ENCODE measurements at places on chromosomes 3 and 15. TPM values are rescaled to one million over a fixed set of nuclear protein-coding genes. Genes with fewer than 3 reads are reported as not detected.

GOLGA8M gene
- total RNA-seq: not detected

CKMT1B gene
- 3.8 TPM for total RNA-seq

ASB14 gene
- not detected for total RNA-seq

PLA2G4F gene
- not detected for total RNA-seq

CELSR3 gene
- 8.4 TPM for total RNA-seq

SCN11A gene
- total RNA-seq: 0.22 TPM

DISP2 gene
- total RNA-seq: 0.25 TPM

LXN gene
- total RNA-seq: 5.5 TPM

NANOGP8 gene
- total RNA-seq: not detected

CKMT1A gene
- 6.1 TPM for total RNA-seq

CMTM7 gene
- total RNA-seq: 19.0 TPM

CRELD1 gene
- total RNA-seq: 20.9 TPM

GOLGA6A gene
- 0.13 TPM for total RNA-seq

GBE1 gene
- 24.4 TPM for total RNA-seq

ROBO2 gene
- total RNA-seq: 4.8 TPM

DZIP1L gene
- total RNA-seq: not detected

- DNase-seq: no peak
Measured at GRCh38 chr3:22414239-22414638, 663.2 kb upstream of the ZNF385D start.

GRCh38 chr15:57224664-57225063 lies 151.6 kb upstream of the CGNL1 start:
- DNase-seq: no peak

DNA sequence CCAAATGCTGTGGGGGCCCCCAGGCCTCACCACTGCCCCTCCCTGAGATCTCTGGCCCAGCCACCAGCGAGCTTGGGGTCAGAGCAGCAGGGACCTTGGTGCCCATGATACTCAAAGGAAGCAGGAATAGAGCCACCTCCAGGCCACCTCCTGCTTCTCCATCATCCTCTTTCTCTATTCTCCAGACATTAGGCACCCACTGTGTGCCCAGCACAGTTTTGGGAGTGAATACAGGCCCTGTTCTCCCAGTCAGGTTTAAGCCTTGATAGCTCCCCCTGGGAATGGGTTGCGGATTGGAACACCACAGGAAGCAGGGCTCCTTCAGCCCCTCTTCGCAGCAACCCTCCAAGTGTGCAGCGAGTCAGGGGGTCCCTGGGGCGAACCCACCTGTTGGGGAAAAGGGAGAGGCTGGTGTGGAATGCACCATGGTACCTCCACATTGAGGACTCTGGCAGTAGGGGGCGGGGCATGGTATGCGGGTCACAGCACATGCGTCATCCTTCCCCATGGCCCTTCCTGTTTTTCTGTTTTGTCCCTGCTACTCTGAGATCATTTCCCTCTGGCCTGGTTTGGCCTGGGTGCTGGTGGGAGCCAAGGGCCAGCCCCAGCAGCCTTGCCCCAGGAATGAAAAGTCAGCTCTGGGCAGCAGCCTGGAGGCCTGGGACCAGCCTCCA lies 14.2 kb upstream of the SEMA3B start:
- no peak for DNase-seq

GRCh38 chr15:23013681-23014080 lies 25.7 kb downstream of the TUBGCP5 start:
- DNase-seq: no peak

- no peak for DNase-seq
Measured at GRCh38 chr3:148763156-148763680, 64.4 kb upstream of the CPB1 start.

- DNase-seq: no peak
Measured at GRCh38 chr15:42062284-42062806, 32.0 kb downstream of the PLA2G4D start.

GRCh38 chr3:168678730-168679129 lies 583.0 kb upstream of the GOLIM4 start:
- DNase-seq: no peak

GRCh38 chr15:41435037-41435786 lies 18.3 kb downstream of the RTF1 start:
- no peak for DNase-seq

DNA sequence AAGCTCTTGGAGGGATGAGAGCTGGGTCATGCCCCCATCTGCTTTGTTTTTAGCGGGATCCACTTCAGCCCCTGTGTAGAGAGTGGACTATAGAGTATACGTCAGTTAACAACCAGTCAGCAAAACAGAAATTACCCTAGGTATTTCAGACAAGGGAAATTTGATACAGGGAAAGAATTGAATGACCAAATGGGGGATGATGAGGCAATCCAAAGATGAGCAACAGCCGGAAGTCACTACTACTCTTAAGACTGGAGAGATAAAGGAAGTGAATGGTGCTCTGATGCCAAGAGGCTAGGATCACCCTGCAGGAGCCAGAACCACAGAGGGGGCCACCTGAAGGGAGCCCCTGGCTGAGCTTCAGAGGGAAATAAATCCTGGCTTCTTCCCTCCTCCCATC lies 1.7 kb upstream of the GPR62 start:
- DNase-seq: no peak

GRCh38 chr3:148366743-148367410 lies 330.8 kb upstream of the AGTR1 start:
- no peak for DNase-seq

DNA sequence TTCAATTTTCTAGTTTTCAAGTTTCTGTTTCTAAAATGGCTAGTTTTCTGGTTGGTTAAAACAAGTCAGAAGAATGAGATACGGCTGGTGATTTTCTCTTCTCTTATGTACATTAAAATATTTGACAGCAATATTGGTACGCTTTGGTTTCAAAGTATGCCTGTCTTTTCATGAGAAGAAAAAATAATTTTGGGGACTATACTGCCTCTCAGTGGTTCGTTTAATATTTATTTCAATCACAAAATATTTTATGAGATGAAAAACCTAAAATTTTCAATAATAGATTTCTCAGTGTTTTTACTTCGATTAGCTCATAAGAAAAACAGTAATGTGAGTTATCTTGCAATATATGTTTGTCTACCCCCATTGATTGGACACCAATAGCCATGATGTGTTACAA lies 72.8 kb upstream of the AADACL2 start:
- DNase-seq: no peak

DNA sequence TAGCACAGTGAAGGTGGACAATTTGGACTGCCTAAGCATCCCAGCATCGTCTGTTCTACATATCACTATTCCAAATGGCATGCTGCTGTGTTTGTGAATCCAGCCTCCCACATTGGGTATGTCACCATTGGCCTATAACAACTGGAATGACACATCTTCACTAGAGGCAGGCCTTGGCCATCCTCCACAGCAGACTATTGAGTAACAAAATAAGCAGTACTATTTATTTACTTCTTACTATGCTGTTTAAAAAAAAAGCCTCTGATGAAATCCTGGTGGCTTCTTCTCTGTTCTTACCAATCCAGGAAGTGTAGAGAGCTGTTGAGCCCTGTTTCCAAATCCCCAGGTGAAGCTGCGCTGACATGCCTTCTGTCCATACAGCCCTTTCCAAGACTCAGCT lies 30.6 kb upstream of the CERS3 start:
- DNase-seq: no peak

DNA sequence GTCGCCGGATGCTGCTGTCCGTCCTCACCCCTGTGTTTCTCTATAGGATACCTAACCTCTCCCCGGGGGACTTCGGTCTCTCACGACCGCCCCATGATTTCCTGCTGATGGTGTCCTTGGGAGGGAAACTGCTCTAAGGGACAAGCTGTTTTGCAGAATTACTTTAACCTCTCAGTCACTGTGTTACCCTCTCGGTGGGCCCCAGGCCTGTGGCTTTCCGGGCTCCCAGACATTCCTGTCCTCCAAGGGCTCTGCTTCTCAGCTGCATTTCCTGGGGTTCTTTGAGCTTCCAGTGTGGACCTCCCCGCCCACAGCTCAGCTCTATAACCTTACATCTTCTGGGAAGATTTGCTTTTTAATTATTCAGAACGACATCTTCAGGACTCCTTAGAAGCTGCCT lies 40.9 kb downstream of the CHST2 start:
- no peak for DNase-seq

GRCh38 chr3:190983875-190984274 lies 121.4 kb upstream of the GMNC start:
- DNase-seq: peak; percentile 7

- no peak for DNase-seq
Measured at GRCh38 chr3:183725387-183725786, 27.8 kb downstream of the YEATS2 start.

GRCh38 chr3:10632125-10632524 lies 126.7 kb upstream of the ATP2B2 start:
- DNase-seq: no peak

- no peak for DNase-seq
Measured at GRCh38 chr3:162879021-162879562, 1382.5 kb downstream of the OTOL1 start.

DNA sequence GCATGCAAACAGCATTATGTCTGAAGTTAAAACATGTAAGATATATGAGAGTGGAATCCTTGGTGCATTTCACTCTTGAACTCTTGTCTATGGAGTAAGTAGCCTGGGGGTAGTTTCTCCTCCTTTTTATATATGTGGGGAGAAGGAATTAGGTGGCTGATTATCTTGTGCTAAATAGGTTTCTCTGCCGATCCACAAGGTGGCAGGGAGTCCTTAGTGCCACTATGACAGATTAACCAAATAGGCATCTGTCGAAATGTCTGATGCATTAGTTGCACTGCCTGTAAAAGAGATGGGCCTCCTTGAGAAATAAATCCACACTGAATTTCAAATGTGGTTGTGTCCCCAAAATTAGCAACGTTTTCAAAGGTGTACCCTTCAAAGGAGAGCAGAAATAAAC lies 170.1 kb downstream of the CNTN4 start:
- no peak for DNase-seq

- no peak for DNase-seq
Measured at GRCh38 chr3:100465892-100466777, 26.3 kb upstream of the TMEM45A start.

DNA sequence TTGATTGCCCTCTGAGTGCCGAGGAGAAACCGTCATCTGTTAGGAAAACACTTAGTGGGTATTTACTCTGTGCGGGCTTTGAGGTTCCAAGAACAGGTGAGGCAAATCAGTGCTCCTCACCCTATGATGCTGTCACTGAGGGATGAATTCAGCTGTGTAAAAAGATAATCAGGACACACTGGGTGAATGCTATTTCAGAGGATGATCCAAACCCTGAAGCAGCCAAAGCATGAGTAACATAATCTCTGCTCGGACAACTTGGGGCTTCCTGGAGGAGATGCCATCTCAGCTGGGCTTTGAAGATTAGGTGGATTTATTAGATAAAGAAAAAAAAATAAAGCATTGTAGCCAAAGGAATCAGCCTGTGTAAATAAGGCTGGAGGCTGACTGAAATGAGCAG lies 10.5 kb upstream of the GADL1 start:
- no peak for DNase-seq

DNA sequence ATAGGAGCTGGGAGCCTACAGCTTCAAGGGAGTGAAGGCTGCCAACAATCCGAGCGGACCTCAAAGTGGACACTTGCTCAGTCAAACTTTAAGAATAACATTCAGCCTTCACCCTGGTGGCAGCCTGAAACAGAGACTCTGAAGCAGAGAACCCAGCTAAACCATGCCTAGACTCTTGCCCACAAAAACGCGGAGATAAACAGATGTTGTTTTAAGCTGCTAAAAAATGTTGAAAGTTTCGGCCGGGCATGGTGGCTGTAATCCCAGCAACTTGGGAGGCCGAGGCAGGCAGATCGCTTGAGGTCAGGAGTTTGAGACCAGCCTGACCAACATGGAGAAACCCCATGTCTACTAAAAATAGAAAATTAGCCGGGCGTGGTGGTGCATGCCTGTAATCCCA lies 29.8 kb upstream of the TRIM59 start:
- DNase-seq: no peak

GRCh38 chr3:114450008-114450596 lies 156.3 kb downstream of the TIGIT start:
- peak; percentile 54 for DNase-seq

- DNase-seq: no peak
Measured at GRCh38 chr3:176787506-176787905, 409.8 kb downstream of the TBL1XR1 start.

DNA sequence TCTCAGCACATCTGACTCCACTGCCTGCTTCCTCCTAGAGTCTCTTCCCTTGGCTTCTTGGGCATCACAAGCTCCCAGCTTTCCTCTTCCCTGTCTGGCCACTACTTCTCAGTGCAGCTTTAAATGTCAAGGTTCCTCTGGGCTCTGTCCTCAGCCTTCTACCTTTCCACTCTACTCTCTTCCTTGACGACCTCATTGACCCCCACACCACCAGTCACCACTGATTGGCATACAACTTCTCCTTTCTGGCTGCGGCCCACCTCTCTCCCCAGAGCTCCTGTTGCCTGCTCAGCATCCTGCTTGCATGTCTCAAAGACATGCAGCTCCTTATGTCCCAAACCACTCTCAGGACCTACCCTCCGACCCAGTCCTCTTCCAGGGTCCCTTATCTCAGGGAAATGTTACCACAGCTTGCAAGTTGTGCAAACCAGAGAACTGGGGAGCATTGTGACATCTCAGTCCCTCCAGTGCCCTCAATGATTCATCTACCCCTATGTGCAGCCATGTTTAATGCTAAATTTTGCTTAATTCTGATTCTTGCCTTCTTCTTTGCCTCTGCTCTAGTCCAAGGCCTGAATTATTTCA lies 49.9 kb downstream of the TRPM1 start:
- no peak for DNase-seq

DNA sequence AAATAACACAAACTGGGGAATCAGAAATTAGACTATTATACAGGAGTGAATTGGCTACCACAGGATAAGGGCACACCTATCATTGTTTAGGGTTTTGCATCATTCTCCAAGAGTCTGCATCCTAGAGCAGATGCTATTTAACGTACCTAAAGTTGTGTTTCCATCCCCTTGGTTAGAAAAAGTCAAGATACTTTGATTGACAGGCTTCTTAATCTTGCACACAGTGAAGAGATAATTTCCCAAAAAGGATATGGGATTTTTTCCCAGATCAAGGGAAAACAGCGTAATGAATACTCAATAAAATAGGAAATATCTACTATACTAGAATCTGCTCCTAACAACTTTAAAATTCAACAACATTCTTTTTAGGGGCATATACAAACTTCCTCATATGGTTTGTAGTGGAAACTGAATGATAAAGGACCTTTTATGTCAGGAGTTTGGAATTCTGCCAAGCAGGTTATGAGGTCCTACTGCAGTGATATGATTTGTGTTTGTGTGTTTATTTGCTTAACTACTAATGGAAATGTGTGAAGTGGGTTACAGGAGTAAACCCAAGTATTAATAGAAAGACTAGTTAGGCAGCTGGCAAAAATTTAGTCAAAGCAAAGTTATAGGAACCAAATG lies 124.1 kb upstream of the MME start:
- no peak for DNase-seq

DNA sequence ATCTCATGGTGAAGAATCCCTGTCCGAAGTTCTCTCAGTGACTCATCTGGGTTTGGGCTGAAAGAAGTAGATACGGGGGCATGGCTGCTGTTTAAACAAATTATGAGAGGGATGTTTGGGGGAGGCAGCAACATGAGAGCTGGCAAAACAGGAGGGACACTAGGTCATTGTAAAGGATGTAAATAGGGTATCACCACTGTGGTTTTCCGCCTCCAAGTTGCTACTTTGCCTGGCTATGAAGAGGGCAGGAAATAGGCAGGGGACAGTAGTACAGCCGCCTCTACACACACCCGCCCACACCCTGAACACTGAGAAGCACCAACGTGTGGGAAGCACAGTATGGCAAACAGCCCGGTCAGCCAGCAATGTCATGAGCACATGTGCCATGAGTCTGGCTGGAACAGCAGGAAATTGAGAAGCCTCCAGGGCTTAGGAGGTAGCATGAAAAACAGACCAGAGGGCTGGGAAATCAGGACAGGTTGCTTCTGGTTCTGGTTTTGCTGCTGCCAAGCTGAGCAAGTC lies 17.1 kb downstream of the HEXA start:
- DNase-seq: no peak

All from OCI-LY7 (cell line).